ENCODE measurements at places on chromosomes 11 and 22. TPM values are rescaled to one million over a fixed set of nuclear protein-coding genes. Genes with fewer than 3 reads are reported as not detected.

DNA sequence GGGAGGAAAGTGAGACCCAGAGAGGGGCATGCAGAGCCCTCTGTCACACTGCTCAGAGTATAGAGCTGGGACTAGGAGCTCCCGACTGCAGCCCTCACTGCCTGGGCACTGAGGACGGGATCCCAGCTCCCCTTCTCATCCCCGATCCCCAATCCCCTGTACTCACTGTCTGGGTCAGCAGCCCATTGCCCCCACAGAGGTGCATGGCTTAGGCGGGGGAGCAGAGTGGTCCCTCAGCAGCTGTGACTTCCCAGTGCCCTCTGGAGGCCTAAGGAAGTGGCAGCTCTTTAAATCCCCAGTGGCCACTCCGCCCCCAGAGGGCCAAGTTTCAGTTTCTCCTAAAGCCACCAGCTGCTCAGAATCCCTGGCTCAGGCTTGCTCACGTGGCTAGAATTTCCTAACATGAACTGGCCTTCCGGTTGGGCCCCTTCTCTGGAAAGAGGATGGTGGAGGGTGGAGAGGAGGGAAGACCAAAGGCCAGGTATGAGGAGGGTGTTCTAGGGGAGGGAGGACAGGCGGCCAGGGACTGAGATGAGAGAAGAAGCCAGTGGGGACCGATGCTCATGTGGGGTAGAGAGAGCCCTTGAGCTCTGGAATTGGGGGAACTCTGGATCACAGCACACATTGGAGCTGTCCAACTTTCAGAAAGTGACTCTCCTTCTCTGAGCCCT is at the start of gene BATF2:
BATF2 (minus strand) TSS at position 262 of the 671 bp plus-strand sequence; CDS start at position 205, 57 bp downstream.
- DNase-seq, result no peak

NTM gene
- total RNA-seq, result 82.7 TPM

DNA sequence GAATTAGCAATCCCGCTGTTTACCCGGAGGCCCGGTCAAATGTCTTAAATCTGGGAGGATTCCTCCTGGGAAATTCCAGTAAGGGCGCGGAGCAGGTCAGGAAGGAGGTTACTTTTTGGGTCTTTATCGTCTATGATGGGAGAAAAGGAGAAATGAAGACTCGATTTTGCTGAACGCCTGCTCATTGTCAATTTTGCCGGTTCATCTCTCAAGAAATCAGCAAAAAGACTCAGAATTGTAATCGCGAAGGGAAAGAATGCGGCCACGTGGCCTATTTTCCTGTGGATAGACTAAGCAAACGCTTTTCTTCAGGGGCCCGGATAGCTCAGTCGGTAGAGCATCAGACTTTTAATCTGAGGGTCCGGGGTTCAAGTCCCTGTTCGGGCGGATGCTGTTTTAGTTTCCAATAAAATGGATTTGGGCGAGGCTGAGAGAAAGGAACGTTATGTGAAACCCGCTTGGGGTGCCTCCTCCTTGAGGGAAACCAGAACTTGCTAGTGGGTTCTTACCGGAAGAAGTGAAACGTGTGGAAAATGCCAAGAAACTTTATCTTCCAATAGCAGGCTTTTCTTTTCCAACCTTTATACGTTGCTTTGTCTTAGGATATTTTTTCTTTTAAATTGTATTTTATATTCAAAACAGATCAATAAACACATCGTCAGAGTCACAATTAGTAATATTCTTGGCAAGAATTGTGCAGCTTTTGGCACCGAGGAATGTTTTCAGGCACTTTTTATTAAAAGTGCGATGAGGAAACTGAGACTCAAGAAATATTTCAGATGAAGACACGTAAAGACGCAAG is 45.0 kb downstream of the OR4D9 start:
- peak; percentile 88 for DNase-seq

DNA sequence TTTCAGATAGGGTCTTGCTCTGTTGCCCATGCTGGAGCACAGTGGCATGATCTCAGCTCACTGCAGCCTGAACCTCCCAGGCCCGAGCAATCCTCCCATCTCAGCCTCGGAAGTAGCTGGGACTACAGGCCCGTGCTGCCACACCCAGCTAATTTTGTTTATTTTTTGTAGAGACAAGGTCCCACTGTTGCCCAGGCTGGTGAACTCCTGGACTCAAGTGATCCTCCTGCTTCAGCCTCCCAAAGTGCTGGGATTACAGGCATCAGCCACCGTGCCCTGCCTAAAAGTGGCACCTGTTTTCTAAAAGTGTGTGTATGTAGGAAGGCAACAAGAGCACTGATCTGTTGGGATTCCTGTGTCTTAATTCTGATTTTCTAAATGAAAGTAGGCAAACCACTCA is 20.2 kb downstream of the PACS1 start:
- DNase-seq, result peak; percentile 68

PAK1 gene
- total RNA-seq, result 20.9 TPM

CDCA5 gene
- total RNA-seq, result 7.1 TPM

OPCML gene
- not detected for total RNA-seq

- no peak for DNase-seq
Measured at GRCh38 chr22:28074526-28074925, 155.5 kb upstream of the PITPNB start.

CD6 gene
- not detected for total RNA-seq
